ENCODE measurements at places on chromosomes 4 and X.

DNA sequence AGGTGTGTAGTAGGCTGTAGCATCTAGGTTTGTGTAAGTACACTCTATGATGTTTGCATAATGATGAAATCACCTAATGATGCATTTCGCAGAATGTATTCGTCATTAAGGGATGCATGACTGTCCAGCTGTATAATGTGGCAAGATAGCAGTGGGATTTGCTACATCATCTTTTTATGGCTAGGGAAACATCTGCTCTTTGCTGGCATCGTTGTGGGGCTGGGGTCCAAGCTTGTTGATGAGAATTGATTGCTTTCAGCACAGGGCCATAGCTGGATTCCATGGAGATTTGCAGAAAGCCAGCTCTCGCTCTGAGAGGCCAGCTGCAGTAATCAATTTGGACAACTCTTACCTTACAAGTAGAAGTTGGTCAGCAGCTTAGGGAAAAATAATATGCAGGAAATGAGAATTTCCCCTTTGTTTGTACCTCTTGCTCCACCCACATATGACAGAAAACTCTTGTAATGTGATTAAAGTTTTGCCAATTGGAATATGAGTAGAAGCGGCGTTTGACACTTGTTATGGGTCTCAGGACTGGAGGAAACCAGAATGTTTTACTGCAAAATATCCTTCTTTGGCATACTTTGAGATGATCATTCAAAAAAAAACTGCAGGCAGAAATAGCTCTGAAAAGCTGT is 310.5 kb downstream of the RAPGEF2 start:
- DNase-seq, result no peak

DNA sequence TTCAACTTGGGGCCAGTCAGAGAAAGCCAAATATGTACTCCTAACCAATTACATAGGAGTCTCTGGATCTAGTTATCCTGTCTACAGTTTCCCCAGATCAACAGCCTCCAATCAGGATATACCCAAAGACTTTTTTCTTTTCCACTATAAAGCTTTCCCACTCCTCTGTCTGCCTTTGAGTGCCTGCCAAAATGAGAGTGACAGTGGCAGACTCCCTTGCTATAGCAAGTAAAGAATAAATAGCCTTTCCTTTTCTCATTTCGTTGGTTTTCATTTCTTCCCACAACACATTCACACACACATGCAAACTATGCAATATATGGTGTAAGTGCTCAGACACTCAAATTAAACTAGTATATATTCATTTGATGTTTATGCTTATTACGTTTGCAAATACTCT is 302.4 kb upstream of the TACR3 start:
- no peak for DNase-seq

GRCh38 chr4:104488151-104488550 is 6.5 kb downstream of the CXXC4 start:
- DNase-seq, result no peak

GRCh38 chrX:24870143-24870542 is 145.6 kb downstream of the ARX start:
- no peak for DNase-seq

GRCh38 chr4:4735870-4736269 is 123.6 kb upstream of the MSX1 start:
- DNase-seq, result no peak

DNA sequence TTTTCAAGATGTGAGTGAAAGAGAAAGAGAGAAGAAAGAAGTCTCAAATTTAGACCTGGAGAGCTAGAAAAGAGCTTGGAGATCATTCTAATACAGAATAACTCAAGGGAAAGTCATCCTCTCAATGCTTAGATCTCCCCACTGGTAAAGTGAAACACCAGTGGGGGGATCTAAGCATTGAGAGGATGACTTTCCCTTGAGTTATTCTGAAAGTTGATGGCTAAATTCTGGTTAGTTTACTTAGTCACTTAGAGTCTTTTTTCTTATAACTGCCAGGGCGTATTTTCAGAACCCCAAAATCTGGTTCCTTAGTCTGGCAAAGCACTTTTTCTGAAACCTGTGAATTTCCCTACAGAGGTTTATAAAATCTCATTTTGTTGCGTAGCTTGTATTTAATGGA is 198.6 kb downstream of the ARHGAP24 start:
- no peak for DNase-seq

- DNase-seq, result no peak
Measured at GRCh38 chrX:288561-288991, 7.4 kb downstream of the PLCXD1 start.

DNA sequence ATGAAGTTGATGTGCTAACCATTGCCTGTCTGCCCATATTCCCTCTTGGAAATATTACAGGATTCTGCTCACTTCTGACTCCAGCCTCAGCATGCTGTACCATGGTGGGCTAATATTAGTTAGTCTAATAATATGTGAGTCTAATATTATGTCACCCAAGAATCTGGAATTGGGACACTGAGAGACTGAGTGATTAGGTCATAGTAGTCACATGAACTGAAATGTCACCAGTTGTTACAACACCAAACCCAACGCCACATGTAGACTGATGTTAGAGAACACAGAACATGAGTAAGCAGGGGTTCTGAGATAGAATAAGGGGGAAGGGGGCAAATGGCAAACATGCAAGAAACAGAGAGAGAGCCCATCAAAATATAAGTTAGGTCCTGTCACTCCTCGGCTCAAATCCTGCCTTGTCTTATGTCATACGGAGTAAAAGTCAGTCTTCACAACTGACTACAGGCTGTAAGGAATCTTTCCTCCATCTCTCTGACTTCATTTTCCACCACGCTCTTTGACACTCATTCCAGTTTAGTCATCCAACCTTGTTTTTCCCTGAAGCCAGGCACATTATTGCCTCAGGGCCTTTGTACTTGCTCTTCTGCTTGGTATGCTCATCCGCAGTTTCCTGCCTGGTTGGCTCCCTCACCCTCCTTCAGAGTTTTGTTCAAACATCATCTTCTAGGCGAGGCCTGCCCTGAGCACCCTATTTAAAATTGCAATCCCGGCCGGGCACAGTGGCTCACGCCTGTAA is 9.6 kb upstream of the SLAIN2 start:
- DNase-seq, result no peak

DNA sequence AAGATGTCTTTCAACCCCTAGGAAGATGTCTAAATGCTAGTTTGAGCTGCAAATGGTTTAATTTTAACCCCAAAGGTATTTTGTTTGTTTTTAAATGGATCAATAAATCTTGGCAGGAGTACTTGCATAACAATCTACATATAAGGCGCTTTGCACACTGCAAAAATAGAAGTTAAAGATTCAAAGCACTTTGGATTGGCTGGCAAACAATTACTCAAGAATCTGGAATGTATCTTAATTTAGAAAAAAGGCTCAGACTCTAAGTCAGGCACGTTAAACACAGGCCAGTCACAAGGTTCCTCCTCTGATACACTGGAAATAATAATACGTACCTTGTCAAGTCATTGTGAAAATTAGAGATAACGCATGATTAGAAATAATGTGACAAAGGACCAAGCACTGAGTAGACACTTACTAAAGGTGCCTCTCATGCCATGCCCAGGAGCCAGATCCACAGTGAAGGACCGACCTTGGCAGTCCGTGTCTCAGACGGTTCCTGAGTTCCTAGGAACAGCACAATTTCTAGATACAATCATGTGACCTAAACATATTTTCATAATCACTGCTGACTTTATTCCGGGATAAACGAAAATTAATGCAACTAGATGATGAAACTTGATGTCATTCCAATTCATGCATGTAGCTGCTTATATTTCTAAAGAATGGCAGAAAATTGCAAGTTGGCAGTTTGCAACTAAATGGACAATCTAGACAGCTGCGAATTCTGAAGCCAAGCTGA is 49.6 kb downstream of the PROM1 start:
- no peak for DNase-seq

DNA sequence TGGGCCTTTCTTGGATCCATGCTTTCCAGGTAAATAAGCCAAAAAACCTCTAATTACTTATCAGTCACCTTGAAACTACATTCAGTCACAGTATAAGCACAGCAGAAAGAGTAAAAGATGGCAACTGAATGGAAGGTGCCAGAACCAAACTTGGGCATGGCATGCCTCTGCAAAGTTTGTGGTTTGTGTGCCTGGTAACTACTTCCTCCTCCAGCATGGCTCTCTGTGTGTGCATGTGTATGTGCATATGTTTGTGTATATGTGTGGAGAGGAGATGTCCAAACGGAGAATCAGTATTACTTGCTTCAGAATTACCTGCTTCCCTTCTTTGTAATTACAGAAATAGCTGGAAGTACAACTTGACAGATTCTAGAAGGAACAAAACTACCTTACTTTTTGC is 67.5 kb downstream of the AGTR2 start:
- no peak for DNase-seq

GRCh38 chr4:7861440-7861881 is 78.2 kb downstream of the AFAP1 start:
- DNase-seq, result no peak

DNA sequence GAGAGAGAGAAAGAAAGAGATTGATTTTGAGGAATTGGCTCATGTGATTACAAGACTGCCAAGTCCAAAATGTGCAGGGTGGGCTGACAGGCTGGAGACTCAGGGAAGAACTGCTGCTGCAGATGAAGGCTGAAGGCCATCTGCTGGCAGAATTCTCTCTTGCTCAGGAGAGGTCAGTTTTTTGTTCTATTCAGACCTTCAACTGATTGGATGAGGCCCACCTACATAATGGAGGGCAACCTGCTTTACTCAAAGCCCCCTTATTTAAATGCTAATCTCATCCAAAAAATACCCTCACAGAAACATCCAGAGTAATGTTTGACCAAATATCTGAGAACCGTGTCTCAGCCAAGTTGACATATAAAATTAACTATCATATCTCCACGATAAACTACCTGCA is 38.2 kb upstream of the MAMLD1 start:
- DNase-seq, result no peak

- DNase-seq, result no peak
Measured at GRCh38 chr4:76016393-76016792, 6.9 kb downstream of the CXCL10 start.

DNA sequence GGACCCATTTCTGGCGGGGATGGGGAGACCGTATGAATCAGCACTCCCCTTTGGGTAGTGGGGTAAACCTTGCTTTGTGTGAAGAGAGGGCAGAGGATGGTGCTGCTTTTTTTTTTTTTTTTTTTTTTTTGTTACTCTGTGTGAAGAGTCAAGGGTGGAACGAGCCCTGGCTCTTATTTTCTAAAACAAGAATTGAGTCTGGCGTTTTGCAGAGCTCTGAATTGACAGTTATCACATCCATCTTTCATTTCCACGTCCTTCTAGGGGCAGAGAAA is 1.2 kb downstream of the SLAIN2 start:
- no peak for DNase-seq

DNA sequence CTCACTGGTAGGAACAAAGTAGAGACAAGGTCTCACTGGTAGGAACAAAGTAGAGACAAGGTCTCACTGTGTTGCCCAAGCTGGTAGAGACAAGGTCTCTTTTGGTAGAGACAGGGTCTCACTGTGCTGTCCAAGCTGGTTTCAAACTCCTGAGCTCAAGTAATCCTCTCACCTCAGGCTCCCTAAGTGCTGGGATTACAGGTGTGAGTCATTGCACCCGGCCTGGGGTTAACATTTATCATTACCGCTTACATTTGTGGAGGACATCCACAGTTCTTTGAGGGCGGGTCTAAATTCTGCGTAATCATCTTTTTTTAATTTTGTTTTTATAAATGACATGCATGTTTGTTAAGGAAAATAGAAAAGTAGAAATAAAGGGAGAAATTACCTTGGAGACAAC is 12.0 kb downstream of the RAB33B start:
- no peak for DNase-seq

GRCh38 chrX:44344687-44345086 is 1.2 kb upstream of the EFHC2 start:
- DNase-seq, result peak; percentile 64

DNA sequence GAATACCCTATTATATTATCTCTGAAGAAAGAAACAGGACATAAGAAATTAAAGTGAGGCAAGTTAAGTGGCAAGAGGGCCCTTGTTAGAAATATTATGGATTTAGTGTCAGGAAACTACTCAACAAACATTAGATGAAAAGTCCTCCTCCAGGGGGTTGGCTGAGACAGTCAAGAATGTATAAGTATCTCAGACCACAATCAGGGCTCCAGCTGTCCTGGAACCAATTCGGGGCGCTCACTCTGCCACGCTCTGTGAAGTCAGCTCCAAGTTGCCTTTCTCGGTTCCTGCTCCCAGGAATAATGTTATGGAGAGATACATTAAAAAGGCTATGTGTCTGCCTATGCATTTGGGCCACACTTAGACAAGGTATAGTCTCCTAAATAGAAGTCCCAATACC is 73.3 kb downstream of the RASGEF1B start:
- no peak for DNase-seq

GRCh38 chr4:45241976-45242375 is 515.6 kb upstream of the GNPDA2 start:
- DNase-seq, result no peak

- DNase-seq, result no peak
Measured at GRCh38 chr4:75180790-75181776, 248.2 kb downstream of the PARM1 start.

DNA sequence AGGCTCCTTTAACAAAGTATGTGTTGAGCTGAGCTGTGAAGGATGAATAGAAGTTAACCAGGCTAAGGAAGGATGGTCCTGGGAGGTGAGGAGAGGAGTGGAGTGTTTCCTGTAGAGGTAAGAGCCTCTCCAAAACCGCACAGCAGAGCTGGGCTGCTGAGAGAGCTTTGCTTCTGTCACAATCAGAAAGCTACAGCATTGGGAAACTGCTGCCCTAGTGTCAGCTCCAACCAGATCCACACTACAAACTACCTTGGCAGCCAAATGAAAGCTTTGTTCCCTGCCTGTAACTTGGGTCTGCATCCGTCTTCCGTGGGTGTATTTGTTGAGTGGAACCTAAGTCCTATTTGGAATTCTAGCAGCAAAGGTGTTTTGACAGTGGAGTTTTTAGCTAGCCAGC is 91.8 kb downstream of the REPS2 start:
- no peak for DNase-seq

DNA sequence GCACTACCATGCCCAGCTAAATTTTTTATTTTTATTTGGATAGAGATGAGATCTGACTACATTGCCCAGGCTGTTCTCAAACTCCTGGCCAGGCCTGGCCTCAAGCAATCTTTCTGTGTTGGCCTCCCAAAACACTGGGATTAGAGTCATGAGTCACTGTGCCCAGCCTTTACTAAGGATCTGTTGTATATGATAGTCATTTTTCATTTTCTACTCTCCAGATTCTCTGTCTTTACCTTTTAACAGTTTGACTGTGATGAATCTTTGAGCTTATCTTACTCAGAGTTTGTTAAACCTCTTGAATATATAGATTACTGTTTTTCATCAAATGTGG is 161.8 kb downstream of the FNIP2 start:
- DNase-seq, result no peak

DNA sequence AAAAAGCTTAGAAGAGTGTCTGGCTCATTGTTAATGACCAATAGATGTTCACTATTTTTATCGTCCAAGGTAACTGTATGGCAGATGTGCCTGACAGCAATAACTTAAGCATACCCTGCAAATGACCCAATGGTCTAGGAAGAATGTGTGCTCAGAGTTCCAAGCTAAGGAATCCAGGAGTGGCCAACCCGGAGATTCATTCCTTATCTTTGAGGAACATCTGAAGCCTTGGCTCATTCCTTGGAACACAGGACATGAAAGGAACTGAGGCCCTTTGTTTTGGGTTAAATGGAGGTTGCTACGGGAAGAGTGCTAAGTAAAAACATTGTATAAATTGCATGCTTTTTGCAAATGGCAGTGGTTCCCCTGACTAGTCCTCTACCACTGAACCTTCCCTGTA is 38.9 kb upstream of the EFNB1 start:
- DNase-seq, result no peak

Measured in natural killer cell treated with Interleukin-12 subunit alpha and Interleukin-12 subunit beta and Interleukin-15 and Interleukin-18, amount 100 ng/mL, for 72 hours (primary cell).